ENCODE measurements at places on chromosomes 1 and 21. TPM values are rescaled to one million over a fixed set of nuclear protein-coding genes. Genes with fewer than 3 reads are reported as not detected.

JAM2 gene
- 20.8 TPM for total RNA-seq

MRPL37 gene
- total RNA-seq: 35.5 TPM

HES5 gene
- 156 TPM for total RNA-seq

NR5A2 gene
- 0.69 TPM for total RNA-seq

CYP4B1 gene
- not detected for total RNA-seq

IL20 gene
- not detected for total RNA-seq

TNFRSF18 gene
- not detected for total RNA-seq

EXO5 gene
- 29.5 TPM for total RNA-seq

TIAM1 gene
- 41.8 TPM for total RNA-seq

TRIM45 gene
- 4.8 TPM for total RNA-seq

LCE1D gene
- total RNA-seq: not detected

SIM2 gene
- 0.46 TPM for total RNA-seq

ZBTB8B gene
- 16.4 TPM for total RNA-seq

UBL4B gene
- total RNA-seq: not detected

TSPEAR gene
- total RNA-seq: 0.23 TPM

ERO1B gene
- total RNA-seq: 15.0 TPM

FCAMR gene
- not detected for total RNA-seq

RXFP4 gene
- not detected for total RNA-seq

MAGI3 gene
- 37.8 TPM for total RNA-seq

SPRR2E gene
- not detected for total RNA-seq

CPLANE2 gene
- total RNA-seq: 37.4 TPM

BGLAP gene
- not detected for total RNA-seq

WNT9A gene
- total RNA-seq: 2.8 TPM

LRP8 gene
- 71.0 TPM for total RNA-seq

KIF21B gene
- total RNA-seq: 155 TPM

PADI3 gene
- total RNA-seq: not detected

TENT5C gene
- total RNA-seq: 8.8 TPM

GPR25 gene
- 0.46 TPM for total RNA-seq

GPR3 gene
- 0.69 TPM for total RNA-seq

TCHH gene
- total RNA-seq: 0.23 TPM
